Activated T-helper 1 cell treated with Interleukin-2 at 50 U/mL for 16 hours (primary cell): ENCODE measurements at places on chromosomes 6 and 20.

DNA sequence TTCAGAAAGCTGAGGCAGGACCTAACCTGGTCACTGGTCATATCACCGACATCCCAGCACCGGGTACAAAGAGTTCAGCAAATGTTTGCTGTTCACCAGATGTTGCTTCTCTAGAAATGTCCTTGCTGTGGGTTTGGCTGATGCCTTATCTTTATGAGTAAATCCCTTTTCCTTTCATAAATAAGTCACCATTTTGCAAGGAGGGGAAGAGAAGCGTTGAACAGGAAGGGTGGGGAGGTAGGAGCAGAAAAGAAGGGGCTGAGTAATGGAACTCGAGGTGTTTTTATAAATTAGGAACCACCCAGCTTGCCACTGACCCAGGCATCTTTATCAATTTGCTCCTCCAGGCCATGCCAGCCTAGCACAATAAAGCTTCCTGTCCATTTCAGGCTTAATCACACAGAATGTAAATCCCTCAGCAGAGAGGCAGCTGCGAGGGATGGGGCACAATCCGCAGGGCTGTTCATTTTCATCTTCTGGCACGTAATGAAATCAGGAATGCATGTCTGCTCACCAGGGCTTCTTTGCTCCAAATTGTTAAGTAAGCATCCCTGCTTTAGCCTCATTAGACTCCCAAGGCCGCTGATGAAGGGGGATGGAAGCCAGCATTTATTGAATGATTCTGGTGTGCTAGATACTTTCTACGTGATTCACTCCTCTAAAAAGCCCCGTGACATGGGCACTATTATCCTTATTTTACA is 371.9 kb upstream of the CHD6 start:
- no peak for DNase-seq

- DNase-seq = no peak
Measured at GRCh38 chr6:66896415-66896814, 1189.4 kb upstream of the EYS start.

DNA sequence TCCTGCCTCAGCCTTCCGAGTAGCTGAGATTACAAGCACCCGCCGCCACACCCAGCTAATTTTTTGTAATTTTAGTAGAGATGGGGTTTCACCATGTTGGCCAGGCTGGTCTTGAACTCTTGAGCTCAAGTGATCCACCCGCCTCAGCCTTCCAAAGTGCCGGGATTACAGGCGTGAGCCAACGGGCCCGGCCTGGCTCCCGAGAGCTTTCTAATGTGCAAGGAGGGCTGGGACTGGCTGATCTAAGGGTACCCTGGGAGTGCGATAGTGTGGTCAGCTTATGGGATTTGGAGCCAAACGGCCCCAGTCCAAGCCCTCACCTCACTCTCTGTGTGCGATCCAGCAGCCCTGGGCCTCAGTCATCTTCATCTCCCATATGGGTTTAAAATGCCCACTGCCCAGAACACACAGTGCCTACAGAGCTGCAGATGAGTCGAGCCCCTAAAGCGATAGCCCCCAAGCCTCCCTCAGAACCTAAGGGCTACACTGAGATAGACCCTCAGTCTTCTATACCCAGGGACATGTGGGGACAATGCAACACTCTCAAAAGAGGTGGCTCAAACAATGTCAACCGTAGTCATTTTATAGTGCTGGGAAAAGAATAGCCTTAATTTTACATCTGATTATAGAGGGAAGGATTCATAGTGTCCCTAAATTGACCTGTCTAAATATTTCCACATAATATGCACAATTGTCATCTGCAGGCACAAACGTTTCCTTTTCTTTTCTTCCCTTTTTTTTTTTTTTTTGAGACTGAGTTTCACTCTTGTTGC is 50.1 kb downstream of the SSR1 start:
- no peak for DNase-seq

- no peak for DNase-seq
Measured at GRCh38 chr6:146410851-146411595, 132.6 kb upstream of the RAB32 start.

DNA sequence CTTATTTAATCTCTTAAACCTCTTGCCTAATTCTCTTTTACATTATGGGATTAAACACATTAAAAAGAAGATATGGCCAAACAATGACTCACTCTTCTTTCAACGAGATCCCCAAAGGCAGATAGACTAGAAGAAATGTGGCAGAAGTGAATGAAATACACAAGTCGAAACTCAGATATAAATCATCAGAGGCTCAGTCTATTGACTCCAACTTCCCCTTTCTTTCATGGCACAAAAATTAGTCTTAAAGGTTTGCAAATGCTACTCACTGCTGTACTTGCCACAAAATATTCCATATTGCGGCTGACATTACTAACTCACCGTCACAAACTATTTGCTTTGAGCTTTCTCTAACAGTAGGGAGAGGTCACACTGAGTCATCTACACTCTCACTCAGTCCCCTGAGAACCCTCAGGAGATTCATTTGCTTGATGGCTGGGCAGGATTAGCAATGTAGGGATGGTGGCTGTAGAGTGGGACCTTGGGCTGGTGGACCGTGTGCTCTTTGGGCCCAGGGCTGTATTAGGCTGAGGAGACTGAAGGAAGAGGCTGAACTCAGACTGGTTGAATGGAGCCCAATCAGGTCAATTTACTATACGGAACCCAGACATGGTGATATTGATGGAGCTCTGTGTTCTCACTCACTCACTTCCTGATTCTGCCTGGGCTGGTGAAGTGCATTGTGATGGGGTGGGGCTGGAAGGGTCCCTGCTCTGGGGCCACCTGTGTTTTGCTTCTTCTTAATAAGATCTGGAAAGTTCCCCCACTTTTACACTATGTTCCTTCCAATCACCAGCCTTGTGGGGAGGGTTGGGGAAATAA is 42.8 kb upstream of the UBR2 start:
- no peak for DNase-seq
